ENCODE measurements at places on chromosomes 11 and 22.

GRCh38 chr22:42180349-42180842 is 49.8 kb upstream of the CYP2D6 start:
- DNase-seq, result no peak

GRCh38 chr11:2342981-2343380 is 34.1 kb upstream of the CD81 start:
- no peak for DNase-seq

DNA sequence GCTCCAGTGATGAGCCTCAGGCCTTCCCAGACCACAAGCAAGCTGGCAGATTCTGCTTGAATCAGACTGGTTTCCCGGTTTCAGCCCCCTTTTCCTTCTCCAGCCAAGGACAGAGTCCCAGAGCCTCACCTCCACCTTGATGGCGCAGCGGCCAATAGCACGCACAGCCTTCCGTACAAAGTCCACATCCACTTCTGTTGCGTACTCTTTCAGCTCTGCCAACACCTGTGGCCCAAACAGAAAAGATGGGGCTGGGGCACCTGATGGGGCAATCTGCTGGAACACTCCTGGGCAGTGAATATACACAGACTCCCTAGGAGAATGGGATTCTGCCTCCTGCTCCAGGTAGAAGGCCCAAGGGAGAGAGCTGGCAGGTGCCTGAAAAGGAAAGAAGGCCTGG is 35.5 kb upstream of the RASL10A start:
- no peak for DNase-seq

- DNase-seq, result no peak
Measured at GRCh38 chr11:105783216-105783615, 173.3 kb downstream of the GRIA4 start.

DNA sequence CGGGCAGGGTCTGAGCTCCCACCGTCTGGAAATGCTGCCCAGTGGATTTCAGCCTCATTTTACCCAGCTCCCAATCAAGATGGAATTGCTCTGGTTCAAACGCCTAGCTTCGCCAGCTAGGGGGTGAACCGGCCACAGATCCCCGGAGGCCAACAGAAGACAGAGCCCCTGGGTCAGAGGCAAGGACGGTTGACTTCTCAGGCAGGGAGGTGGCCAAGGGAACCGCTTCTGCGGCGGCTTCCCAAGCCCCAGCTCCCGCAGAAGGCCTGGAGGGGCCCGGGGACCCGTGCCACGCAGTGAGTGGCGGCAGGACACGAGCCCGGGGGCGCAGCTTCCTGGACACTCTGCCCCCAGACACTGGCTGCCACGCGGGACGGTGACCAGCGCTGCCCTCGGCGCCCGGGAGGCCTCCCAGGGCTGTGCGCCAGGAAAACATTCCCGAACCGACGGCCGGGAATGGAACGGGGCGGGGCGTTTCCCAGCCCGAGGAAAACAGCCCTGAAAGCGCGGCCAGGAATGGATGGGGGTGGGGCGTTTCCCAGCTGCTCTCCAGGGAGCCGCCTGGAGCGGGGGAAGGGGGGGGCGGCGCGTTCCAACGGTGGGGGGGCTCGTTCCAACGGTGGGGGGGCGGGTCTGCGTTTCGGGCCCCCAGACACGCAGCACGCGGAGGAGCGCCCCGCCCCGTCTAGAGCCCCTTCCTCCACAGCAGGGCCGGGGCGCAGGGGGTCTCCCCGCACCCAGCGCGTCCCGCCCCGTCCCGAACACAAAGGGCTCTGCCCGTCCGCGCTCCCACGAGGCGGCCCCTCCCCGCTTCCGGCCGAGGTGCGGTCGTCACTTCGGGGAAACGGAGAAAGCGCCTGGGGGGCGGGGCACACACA is 13.5 kb upstream of the B4GALNT4 start:
- DNase-seq, result peak; percentile 97

DNA sequence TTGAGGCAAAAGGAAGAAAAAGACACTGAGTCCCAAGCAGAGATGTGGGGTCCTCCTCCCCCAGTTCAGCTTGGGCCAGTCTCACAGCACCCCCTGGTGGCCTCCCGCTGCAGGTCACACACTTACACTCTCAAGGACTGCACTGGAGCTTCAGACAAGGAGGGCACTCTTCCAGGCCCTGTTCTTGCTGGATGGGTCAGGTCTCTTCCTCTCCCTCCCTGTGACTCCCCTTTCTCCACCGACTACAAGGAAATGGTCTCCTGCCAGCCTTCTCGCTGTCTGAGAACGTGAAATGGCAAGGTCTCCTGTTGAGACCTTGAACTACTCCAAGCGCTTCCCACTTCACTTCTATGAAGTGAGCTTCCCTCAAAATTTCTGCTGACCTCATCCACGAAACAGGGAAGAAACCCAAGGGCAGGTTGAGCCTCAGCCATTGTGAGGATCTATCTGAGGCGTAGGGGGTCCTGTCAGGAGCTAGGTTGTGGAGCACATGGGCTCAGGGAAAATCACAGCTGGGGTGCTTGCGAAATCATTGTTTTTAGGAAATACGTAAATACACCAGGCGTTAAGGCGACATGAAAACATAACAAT is 11.2 kb upstream of the IGLL1 start:
- DNase-seq, result peak; percentile 5
